CD4-positive, CD25-positive, alpha-beta regulatory T cell (primary cell): ENCODE measurements at places on chromosomes 6 and 20.
A peak's percentile ranks its signal among the peaks of the same experiment; 100 is the strongest.

GRCh38 chr6:149363154-149363553, 36.9 kb upstream of the SUMO4 start:
- no peak for DNase-seq

DNA sequence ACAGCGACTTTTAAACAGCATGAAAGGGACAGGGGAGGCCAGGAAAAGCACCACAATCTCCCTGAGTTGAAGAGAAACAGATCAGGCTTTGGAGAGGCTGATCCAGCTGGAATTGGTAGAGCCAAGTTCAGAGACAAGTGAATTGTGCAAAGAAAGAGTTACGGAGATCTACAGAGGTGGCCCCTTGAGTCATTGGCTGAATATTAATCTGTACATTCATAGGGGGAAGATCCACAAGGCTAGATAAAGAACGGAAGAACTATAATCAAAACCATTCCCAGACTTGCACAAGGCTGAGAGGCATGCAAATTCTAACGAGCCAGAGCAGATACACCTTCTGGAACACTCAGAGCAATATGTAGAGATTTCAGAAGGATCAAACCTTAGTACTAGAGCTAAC, 14.2 kb upstream of the FOXQ1 start:
- no peak for DNase-seq

GRCh38 chr6:113982055-113982550, 11.2 kb upstream of the HDAC2 start:
- no peak for DNase-seq

DNA sequence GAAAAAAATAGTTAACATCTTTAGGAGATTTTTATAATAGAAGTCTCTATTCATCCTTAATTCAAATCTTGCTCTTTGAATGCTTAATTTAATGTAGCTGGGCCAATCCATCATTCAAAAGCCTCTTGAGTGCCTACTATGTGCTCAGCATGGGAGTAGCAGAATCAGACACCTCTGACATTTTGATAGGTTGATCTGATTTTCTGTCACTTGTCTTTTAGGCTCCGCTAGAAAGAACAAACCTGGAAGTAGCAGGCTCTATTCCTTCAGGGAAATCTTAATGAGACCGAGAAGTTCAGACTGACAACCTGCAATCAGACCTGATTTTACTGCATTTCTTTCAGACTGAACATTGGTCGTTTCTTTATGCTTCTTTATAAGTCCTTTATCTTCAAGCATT, 588.6 kb upstream of the MANEA start:
- DNase-seq = no peak

DNA sequence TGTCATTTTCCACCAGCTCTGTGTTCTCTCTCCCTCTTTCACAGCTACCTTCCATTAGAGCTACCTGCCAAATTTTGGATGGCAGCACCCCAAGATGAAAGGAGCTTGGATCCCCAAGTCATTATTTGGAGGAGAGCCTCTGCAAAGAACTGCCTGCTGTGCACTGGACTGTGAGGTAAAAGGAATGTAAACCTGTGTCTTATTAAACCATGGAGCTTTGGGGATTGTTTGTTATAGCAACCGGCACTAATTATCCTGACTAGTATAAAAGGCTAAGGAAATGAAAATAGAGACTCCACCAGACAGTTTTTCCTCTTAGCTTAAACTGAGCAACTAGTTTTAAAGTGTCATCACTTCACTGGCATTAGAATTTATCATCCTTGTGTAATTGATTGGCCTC, 191.6 kb upstream of the DTNBP1 start:
- DNase-seq = no peak

GRCh38 chr6:16764188-16764950, 3.1 kb upstream of the ATXN1 start:
- peak; percentile 71 for DNase-seq

DNA sequence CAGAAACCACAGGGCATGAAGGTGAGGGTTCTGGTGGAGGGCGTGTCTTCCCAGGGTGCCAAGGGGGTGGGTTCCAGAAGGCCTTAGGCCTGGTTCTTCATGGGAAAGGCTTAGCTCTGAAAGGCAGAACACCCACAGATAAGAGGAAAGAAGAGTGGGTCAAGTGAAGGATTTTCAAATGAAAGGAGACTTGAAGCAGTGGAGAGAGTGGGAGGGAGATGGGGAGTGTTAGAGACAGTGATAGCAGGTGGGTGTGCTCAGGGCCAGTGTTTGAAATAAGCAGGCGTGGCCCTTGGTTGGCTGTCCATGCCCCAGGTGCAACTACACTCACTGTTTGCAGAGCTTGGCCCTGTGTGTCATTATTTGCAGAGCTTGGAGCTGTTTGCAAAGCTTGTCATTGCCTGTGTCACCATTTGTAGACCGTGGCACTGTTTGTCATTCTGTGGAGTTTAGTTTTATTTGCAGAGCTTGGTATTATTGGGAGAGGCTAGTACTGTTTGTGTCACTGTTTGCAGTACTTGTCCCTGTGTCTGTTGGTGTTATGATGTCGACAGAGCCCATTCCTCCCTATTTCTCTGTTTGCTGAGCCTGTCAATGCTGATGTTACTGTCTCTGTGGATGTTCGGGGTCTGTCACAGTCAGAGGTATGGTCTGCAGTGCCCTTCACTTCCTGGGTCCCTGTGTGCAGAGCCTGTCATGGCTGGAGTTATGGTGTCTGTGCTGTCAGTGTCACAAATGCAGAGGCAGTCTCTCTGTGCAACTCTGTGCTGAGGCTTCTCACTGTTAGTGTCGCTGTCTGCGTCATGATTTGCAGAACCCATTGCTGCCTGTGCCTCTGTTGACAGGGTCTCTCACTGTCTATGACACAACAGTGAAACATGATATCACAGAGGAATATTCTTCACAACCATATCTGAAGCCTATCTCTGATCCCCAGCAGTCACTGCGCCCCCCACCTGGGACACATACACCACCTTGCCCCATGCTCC, 127.7 kb upstream of the LRFN2 start:
- no peak for DNase-seq

- no peak for DNase-seq
Observed at GRCh38 chr6:168315596-168315995, 4.0 kb downstream of the DACT2 start.

DNA sequence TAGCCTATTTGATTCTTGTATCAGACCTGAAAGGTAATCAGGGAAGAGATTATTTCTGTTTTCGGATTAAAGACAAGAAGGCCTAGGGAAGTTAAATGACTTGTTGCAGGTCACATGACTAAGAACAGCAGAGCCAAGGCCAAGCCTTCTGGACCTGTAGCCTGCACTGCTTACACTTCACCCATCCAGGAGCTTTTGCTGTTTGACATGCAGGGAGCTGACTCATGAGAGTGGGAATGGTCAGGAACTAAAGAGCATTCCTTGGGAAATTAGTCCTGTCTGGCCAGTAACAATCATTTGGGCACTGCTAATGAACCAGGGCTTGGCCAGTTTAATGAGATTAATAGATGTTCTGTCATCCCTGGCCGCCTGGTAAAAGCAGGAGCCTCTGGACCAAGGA, 46.8 kb downstream of the EIF2S2 start:
- no peak for DNase-seq
